Posterior cingulate gyrus (tissue), 11 donors: ENCODE measurements at places on chromosomes 5 and 9.

GRCh38 chr5:145787507-145787906 lies 47.6 kb downstream of the PRELID2 start:
- no peak for DNase-seq

DNA sequence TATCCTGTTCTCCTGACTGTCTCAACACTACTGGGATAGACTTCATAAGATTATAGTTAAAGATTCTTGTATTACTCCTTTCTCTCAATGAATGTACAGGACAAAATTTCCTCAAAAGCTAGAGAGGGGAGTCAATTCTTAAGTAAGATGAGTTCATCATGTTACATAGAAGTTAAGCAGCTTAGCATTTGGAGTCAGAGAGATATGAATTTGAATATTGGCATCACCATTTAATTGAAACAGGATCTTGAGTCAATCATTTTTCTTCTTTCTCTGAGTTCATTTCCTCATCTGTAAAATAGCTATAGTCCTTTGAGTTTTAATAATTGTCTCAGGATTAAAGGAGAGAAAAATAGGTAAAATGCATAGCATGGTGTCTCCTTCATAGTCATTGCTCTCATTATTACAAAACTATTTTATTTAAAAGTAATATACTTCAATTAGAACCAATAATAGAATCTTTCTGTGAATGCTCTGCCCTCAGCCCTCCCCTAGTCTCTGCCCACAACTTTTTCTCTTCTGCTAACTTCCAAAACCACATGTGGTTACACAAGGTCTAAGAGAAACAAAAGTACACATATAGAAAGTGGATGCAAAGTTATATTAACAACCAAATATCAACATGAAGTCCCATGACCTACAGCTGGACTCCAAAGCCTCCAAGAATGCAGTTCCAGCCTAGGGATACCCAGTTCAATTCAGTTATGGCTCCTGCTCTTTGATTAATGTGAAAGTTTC lies 265.6 kb downstream of the TLE1 start:
- DNase-seq, result no peak

- no peak for DNase-seq
These were observed 7.2 kb upstream of the RNU6ATAC start for GRCh38 chr9:134171316-134172197.

DNA sequence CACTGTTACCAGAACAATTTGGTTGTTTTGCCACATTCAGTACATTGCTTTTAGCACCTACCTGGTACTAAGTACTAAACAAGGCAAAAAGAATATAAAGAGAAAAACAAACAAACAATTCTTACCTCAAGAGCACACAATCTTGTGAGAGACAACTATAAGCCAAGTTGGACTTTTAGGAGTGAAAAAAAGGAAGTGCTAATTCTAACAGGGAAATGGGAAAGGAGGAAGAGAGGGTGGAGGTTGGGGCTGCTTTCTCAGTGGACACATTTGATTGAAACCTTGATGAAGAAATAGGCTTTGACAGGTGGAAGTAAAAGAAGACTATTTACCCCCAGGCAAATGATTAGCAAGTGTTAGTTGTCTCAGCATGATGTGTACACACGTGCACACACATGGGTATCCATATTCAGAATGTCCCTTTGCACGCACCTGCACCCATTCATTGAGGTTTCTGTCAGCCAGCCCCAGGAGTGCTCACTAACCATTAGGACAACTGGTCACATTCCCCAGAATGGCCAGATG lies 302.6 kb downstream of the ACTL7B start:
- DNase-seq, result no peak

GRCh38 chr5:168184103-168184502 lies 107.3 kb upstream of the WWC1 start:
- no peak for DNase-seq

DNA sequence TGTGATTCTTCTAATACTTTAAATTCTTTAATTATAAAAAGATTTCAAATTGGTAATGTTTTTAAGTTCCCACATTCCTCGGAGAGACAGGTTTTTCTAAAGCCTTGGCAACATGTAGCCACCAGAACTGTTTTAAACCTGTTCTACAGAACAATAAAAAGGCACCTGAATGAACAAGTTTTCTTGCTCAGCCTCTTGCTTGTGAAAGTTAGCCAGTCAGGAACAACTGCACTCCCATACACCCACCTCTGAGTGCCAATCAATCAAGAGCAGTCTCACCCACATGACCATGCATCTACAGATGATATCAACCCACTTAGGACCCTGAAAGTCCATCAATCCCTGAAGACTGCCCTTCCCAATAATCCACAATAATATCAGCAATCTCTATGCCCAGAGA lies 62.3 kb downstream of the AP3B1 start:
- no peak for DNase-seq

GRCh38 chr5:66862020-66862419 lies 265.8 kb downstream of the MAST4 start:
- no peak for DNase-seq

DNA sequence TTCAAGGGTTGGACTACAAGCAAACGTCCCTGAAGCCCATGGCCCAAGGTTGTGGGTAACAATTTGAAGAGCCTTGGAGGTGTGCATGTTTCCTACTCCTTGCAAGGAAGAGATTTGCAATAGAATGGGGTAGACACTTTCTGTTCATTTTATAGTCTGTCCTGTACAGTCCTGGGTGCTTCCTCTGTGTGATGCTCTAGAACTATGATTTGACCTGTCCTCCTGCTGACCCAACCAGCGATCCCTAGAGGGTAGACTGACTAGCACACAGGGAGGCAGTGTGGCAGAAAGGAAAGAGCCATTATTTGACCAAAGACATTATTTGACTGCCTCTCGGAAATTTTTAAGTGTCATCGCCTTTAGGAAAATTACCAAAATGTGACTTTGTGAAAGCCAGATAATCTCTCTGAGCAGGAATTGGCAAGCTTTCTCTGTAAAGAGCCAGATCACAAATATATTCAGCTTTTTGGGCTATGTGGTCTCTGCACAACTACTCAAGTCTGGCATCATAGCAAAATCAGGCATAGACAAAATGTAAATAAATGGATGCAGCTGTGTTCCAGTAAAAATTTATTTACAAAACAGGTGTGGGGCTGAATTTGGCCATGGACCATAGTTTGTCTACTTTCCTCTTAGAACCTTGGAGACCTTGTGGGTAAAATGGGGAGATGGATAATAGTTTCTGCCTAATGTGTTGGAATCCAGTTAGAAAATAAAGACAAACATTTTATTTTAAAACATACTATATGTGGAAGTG lies 106.8 kb downstream of the DMRT2 start:
- DNase-seq, result no peak

GRCh38 chr5:1894243-1894642 lies 11.5 kb upstream of the IRX4 start:
- no peak for DNase-seq

GRCh38 chr5:160930406-160930805 lies 78.4 kb upstream of the ATP10B start:
- DNase-seq, result no peak

DNA sequence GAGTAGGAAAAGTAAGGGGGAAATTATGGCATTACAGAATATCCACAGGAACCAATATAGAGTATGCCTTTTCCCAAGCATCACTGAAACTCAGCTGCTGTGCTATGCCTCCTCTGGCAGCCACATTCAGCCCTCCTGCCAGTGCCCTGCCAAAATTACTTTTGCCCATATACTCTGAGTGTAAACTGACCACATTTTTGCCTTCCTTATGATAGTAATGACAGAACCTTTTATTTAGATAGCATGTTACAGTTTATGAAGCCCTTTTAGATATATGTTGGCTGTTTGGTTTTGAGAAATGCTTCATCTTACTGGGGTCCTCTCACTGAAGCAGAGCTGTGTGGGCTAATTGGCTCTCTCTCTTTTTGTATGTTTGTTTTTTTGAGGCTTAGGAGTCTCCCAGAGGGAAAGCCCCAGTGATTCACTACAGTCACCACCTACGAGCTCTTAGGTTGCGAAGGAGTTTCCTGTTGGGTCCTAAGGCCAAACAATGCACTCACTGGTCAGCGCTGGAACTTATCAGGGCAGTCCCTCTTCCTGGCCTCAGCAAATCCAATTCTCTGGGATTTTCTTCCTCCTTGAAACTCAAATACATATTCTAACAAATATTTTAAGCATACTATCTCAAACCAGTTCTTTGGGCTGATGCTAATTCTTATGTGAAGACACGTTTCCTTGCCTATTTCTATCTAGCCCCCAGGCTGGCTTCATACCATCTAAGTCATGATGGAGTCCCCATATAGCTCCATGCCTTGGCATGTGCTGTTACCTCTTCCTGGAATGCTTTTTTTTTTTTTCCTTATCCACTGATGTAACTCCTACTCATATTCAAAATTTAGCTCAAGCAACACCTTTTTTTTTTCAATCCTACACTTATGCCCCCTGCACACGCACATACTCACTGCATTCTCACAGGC lies 3.7 kb downstream of the PHF24 start:
- no peak for DNase-seq

DNA sequence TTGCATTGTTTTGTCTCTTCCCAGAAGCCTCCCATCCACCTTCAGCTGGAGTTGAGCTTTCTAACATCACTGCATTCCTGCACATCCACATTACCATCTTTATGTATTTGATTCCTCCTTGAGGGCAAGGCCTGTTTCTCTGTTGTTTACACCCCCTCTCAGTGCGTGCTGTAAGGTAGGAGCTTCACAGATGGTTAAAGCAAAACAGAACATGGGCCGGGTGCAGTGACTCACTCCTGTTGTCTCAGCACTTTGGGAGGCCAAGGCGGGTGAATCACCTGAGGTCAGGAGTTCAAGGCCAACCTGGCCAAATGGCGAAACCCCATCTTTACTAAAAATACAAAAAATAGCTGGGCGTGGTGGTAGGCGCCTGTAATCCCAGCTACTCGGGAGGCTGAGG lies 110.9 kb downstream of the KCNIP1 start:
- DNase-seq, result no peak

GRCh38 chr5:164207646-164208045 lies 702.2 kb downstream of the MAT2B start:
- no peak for DNase-seq

DNA sequence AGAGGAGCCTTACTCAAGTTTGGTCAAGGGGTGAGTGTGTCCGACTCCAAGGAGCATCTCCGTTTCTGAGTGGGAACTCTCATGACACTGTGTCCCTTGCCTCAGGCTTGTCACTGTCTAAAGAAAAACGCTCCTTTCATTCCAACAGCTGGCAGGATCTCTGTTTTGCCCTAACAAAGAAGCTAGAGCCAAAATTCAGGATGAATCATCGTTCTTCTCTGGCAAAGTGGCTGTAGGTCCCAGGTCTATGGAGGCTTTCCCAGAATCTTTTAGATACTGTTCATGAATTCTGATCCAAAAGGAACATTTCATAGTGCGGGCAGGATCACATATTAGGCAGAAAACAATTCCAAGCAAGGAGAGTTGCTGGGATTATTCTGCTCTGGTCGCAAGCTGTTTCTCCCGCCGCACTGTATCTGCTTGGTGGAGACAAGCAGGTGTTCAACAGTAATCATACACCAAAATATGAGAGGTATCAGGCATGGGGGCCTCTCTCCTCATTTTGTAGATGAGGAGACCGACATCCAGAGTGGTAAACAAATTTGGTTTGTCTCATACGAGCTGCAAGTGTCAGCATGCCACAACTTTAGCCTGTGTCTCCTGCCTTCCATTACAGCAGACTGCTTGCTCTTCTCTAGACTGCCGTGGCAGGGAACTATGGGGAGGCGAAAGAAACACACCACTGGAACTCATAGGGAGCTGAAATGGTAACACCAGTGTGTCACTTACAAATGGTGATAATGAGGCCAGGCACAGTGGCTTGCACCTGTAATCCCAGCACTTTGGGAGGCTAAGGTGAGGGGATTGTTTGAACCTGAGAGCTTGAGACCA lies 72.6 kb downstream of the ENTREP1 start:
- DNase-seq, result no peak

DNA sequence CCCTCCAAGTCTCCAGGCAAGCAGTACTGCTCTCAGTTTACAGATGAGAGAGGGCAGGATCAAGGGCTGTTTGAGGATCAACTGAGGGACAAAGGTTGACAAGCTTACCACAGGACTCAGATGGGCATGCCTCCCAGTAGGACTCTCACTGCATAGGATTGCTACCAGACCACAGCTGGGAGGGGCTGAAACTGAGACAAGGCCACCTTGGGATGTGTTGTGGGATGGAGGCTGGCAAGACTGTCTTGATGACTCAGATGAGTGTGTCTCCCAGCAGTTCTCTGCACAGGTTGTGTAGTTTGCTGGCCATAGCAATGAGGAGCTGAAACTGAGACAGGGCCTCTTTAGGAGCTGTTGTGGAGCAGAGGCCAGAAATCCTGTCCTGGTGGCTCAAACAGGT lies 222.2 kb upstream of the IRX1 start:
- no peak for DNase-seq

DNA sequence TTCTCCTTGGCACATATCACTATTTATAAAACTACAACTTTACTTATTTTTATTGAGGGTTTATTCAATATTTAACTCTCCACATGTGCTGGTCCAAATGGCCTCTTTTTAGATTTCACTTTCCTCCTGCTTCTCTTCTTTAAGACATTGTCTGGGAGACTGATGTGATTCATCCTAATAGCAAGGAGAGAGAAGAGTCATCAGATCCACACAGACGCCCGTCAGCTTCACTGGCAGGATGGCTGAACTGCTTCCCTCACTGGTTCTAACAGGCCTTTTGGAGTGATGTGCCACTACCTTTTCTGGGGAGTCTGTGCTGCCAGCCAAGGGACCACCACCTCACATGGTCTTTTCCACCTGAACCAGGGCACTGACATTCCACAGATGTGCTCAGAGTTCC lies 16.5 kb upstream of the ROR2 start:
- no peak for DNase-seq

- no peak for DNase-seq
These were observed 103.7 kb downstream of the FOXD1 start for GRCh38 chr5:73344835-73345234.

DNA sequence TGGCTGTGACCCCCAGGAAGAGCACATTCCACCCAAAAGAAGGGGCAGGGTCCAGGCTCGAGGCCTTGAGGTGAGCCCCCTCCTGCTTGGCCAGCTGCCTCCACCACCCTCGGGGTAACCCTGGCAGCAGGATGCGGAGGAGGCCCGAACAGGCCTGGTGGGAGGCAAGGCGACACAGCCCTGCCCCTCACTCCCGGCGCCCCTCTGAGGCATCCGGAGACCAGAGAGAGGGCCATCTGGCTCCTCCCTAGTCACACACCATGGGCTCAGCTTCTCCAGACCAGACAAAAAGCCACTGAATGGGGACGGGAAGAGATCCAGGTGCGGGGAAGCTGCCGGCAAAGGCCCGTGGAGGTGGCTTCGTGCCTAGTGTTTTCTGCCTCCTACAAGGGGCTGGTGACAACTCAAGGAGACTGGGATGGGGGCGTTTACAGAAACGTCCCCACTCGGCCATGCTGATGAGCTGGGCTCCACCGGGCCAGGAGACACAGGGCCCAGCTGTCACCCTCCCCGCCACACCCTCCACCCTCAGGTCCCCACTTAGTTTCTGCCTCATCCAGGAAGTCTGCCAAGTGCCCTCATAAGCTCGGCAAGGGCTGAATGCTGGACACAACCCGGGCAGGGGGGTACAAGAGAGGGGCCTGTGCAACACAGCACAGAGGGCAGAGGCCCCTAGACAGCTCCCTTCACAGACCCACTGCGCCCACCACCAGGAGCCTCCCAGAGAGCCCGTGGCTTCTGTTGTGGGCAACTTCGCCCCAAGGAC lies 41.9 kb downstream of the NACC2 start:
- DNase-seq, result peak; percentile 86

- no peak for DNase-seq
These were observed 1.6 kb downstream of the IFNA2 start for GRCh38 chr9:21383627-21384026.

GRCh38 chr5:1874771-1875220 lies 7.9 kb downstream of the IRX4 start:
- no peak for DNase-seq
